AG09309 (cell line): ENCODE measurements at places on chromosomes 3 and 15.

GRCh38 chr3:197317250-197317963, 19.0 kb upstream of the DLG1 start:
- DNase-seq: peak; percentile 94

GRCh38 chr3:69033470-69033869, 18.7 kb downstream of the TMF1 start:
- DNase-seq: no peak

DNA sequence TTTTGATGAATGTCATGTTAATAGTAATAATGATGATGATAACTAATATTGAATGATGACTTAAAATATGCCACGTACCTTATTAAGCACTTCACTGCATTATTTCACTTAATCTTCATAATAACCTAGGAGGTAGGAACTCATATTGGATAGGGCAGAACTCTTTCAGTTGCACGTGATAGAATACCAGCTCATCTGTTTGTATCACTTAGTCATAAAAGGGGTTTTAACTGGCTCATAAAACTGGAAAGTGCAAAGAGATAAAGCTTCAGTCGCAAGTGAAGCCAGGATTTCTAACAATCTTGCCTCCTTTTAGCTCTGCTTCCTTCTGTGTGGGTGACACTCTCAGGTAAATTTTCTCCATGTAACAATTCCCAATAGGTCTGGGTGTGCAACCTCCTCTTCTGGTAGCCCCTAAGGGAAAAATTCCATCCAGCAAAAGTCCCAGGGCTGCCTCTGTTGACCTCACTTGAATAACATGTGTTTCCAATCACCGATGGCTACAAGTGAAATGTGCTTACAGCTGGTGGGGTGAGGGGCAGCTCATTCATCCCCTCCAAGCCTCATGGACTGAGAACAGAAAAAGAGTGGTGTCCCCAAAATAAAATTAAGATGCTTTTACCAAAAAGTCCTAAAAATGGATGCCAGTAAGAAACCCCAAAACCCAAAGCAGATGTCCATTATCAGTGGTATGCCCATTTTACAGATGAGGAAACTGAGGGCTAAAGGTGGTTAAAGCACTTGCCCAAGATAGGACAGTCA, 9.3 kb downstream of the GXYLT2 start:
- peak; percentile 20 for DNase-seq

- DNase-seq: no peak
These were observed 273.7 kb downstream of the RBMS3 start for GRCh38 chr3:29554566-29554965.

GRCh38 chr3:177618873-177619733, 421.8 kb upstream of the TBL1XR1 start:
- DNase-seq: no peak

GRCh38 chr3:186124592-186124991, 15.7 kb upstream of the ETV5 start:
- no peak for DNase-seq

DNA sequence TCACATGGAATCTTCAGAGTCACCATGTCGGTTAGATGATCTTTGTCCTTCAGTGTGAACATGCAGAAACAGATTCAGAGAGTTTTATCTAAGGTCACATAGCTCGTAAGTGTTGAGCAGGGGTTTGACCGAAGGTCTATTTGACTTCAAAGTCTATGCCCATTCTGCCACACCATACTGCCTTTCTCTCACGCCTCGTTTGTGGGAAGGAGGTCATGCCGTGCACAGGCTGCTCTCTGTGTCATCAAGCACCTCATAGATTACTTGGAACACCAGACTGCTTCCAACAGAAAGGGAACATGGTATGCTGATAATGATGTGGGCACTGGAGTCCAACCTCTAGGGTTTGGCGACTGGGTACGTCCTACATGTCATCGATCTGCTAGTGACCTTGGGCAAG, 128.8 kb downstream of the SV2B start:
- no peak for DNase-seq

GRCh38 chr3:37031096-37031682, 37.9 kb downstream of the MLH1 start:
- DNase-seq: no peak

DNA sequence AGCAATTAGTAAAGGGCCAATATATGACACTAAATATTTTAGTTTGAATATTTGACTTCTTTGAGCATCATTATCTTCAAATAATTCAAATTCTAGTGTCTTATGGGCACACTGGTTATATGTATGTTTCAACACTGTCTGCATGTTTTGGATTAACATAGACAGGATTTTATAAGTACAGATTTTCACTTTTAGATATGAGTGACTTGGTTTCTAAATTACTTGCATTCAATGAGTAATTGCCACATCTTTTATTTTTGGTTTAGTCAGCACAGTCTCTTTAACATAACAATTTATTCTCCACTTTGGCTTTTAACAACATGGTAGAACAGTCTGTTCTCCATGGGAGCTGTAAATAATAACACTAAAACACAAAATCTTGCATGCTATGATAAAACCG, 674.8 kb downstream of the TBL1XR1 start:
- DNase-seq: no peak

DNA sequence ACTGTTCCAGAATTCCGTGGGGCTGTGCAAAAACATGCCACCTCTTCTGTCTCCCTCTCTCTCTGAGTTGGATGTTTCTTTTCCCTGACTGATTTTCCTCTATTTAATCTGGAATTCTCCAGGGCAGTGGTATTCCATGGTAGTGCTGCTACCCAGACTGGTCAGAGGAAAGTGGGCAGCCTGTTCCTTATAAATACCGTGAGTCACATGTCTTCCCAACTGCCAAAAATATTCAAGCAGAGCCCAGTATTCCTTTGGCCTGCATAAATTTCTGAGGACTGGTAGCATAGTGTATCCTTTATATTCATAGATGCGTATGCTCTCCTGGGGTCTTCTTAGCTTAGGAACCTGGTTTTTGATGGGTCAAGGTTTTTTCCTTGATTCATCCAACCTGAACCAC, 40.9 kb downstream of the CEMIP start:
- DNase-seq: no peak

GRCh38 chr3:108487439-108487838, 23.0 kb downstream of the MYH15 start:
- DNase-seq: no peak

- no peak for DNase-seq
These were observed 16.3 kb downstream of the TARS3 start for GRCh38 chr15:101707983-101708382.

DNA sequence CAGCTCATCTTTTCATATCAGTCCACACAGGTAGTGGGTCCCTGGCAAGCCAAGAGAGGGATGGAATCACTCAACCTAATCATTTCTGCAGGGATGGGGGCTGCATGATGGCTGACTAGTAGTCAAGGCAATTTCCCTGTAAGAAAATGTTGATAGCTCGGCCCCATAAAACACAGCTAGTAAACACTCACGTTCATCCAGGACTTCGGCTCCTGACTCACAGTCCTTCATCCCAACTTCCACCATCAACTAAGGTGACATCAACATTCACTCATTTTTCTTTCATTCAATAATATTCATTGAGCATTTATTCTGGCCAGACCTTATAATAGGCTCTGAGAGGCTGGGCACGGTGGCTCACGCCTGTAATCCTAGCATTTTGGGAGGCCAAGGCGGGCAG, 4.4 kb upstream of the ACAP2 start:
- DNase-seq: no peak

DNA sequence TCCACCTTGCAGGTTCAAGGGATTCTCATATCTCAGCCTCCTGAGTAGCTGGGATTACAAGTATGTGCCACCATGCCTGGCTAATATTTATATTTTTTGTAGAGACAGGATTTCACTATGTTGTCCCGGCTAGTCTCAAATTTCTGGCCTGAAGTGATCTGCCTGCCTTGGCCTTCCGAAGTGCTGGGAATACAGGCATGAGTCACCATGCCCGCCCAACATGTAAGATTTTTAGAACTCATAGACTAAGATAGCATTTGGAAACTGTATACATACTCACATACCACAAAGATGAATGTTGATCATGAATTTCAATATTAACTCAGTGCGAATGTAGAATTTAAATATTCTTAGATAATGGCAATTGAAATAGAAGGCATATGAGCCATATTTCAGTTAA, 718.9 kb downstream of the NLGN1 start:
- no peak for DNase-seq

- no peak for DNase-seq
These were observed 21.2 kb downstream of the NGRN start for GRCh38 chr15:90286678-90287077.

DNA sequence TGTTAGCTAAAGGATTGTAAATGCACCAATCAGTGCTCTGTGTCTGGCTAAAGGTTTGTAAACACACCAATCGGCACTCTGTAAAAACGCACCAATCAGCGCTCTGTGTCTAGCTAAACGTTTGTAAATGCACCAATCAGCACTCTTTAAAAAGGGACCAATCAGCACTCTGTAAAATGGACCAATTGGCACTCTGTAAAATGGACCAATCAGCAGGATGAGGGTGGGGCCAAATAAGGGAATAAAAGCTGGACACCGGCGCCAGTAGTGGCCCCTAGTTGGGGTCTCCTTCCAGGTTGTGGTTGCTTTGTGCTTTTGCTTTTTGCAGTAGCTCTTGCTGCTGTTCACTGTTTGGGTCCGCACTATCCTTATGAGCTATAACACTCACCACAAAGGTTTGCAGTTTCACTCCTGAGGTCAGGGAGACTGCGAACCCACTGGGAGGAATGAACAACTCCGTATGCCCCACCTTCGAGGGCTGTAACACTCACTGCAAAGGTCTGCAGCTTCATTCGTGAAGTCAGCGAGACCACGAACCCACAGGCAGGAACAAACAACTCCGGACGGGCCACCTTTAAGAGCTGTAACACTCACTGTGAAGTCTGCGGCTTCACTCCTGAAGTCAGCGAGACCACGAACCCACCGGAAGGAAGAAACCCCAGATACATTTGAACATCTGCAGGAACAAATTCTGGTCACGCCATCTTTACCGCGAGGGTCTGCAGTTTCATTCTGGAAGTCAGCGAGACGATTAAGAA, 1.1 kb upstream of the SUCLG2 start:
- DNase-seq: no peak

GRCh38 chr3:2655229-2655701, 454.9 kb downstream of the IL5RA start:
- DNase-seq: no peak

DNA sequence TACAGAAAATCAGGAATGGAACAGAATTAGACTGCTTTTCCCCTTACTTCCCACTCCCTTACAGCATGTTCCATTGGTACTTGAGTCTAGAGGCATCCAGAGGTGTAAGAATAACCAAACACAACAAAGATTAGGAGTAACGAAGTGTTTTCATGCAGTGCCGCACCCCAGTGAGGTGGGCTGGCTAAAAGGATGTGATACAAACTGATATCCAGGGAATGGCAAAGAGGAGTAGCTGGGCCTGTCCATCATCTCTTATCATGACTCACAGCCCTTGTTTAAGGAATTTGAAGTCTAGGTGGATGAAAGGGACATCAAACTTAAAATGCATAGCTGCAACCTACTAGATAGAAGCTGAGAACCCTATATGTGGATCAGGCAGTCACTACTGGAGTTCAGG, 16.4 kb downstream of the SCG5 start:
- DNase-seq: no peak

DNA sequence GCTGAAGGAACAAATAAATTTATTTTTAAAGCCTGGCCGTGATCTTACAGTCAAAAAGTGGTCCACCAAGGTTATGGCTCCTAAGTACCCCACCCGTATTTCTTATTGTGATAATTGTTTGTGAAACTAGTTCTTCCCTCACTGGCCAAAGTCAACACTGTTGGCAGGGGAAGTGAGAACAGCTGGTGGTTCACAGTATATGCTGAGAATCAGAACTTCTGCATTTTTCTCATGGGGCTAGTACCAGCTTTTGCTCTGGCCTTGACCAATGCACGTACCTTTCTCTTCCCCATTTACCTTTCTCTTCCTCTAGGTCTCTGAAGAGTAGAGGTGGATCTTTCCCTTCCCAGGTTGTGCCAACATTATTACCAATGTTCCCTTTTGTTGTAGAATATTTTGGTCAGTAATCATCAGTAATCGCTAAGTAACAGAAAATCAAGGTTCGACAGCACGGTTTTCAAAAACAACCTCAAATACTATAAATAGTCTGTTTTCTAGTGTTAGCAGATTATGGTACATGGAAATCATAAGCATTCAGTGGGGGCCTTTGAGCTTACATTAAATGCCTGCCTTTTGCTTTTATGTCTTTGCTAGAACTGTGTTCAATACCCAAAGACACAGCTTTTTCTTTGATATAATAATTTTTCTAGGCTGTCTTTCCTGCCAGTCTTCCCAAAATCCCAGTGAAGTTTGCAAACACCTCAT, 268.0 kb downstream of the LPP start:
- no peak for DNase-seq

DNA sequence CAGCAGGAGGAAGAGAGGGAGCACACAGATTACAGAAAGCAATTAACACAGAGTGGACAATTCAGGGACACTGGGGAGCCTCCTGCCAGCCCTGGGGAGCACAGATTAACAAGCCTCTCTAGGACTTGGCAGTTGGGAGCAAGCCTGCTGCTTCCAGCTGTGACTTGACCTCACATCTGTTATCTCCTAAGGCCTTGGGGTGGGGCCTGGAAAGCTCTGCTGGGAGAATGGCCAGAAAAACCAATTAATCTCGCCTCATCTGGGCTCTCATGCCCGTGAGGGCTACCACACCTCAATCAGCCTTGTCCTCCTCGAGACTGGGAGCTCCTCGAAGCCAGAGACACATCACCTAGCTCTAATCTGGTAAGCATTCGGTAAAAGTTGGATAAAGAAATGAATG, 39.1 kb downstream of the SEMA5B start:
- no peak for DNase-seq

GRCh38 chr3:89098964-89099585, 8.3 kb upstream of the EPHA3 start:
- DNase-seq: peak; percentile 23

- no peak for DNase-seq
These were observed 38.3 kb downstream of the ETV5 start for GRCh38 chr3:186070550-186070949.

DNA sequence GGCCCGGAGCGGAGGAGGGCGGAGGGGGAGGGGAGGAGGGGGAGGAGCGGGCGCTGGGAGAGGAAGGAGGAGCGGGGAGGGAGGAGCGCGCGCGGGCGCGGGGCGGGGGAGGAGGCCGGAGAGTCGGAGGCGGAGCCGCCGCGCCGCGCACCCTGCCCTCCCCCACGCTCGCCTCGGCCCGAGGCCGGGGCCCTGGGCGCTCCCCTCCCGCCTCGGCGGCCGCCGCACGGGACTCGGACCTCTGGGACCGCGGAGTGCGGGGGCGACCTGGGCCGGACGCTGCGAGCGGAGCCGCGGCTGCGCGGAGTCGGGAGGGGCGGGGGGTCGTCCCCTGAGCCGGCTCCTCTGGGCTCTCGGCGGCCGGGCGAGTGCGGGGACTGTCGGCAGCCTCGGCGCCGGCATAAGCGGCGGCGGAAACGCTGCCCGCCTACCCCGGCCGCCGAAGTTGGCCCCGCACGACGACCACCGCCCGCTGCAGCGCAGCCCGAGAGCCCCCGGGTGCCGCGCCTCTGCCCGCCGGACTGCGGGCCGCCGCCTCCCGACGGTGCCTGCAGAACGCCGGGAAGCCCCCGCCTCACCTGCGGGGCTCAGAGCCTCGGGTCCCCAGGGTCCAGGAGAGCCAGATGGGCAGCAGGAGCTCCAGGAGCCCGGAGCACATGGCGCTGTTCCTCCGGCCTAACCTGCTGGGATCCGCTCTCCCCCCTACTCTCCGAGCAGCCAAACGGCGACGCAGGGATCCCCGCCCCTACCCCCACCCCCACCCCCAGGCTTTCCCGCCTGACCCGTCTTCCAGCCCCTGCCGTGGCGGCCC, 406 bp upstream of the GABRB3 start:
- no peak for DNase-seq

GRCh38 chr3:126742057-126742456, 38.0 kb downstream of the CHCHD6 start:
- no peak for DNase-seq
